Left ventricle myocardium inferior (tissue), 1 donor: ENCODE measurements at places on chromosomes 6 and 20. TPM values are rescaled to one million over a fixed set of nuclear protein-coding genes. Genes with fewer than 3 reads are reported as not detected.

The SLC29A1 gene
- 154 TPM for total RNA-seq

The SIRPG gene
- not detected for total RNA-seq

The DEK gene
- 54.0 TPM for total RNA-seq

The C6orf118 gene
- not detected for total RNA-seq

The ASIP gene
- 32.6 TPM for total RNA-seq
